Stimulated activated CD4-positive, alpha-beta T cell treated with anti-CD3 and anti-CD28 coated beads, Interleukin-1b, Interleukin-23, amount 100 ng/mL, for 1 hour (primary cell): ENCODE measurements at places on chromosomes 7 and 10.

DNA sequence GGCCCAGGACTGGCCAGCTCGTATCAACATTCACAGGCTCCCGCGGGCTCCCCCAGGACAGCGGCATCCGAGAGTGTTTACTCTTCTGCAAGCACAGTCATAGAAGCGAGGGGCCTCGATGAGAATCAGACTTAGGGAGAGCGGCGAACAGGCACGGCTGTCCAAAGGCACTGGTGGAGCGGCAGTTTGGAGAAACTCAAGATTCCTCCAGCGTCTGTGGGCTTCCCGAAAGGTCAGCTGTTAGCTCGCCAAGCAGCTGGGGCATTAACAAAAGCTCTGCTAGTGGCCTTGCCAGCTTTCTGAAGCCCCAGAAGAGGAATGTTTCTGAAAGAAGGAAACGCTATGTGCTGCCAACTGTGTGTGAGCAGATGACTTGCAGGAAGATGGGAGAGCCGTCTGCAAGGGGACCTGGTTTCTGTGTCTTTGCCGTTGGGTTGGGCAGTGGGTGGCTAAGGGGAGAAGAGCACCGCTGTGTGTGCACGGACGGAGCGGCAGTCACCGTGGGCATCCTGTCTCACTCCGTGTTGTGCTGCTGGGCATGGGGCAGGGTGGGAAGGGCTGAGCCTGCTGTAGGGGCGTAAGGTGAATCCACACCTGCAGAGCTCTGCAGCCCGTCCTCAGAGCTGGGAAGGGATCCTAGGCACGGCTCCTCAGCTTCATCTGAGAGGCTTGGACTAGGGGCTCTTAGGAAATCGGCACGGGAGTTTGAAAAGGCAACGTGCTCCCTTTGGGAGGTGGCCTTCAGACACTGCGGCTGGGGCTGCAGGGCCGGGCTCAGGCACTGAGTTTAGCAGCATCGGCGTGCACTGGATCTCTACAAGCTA is 42.1 kb downstream of the AMZ1 start:
- no peak for DNase-seq

- DNase-seq, result no peak
Measured at GRCh38 chr10:132868995-132869394, 73.4 kb downstream of the CFAP46 start.

GRCh38 chr7:112118581-112119566 is 87.3 kb downstream of the DOCK4 start:
- DNase-seq, result no peak

GRCh38 chr7:43569424-43569823 is 13.5 kb upstream of the STK17A start:
- DNase-seq, result no peak

- DNase-seq, result no peak
Measured at GRCh38 chr7:1945558-1945957, 275.5 kb downstream of the ELFN1 start.

- DNase-seq, result no peak
Measured at GRCh38 chr10:89799573-89799972, 98.2 kb downstream of the KIF20B start.

- no peak for DNase-seq
Measured at GRCh38 chr10:102040305-102041050, 15.5 kb downstream of the ARMH3 start.

- DNase-seq, result no peak
Measured at GRCh38 chr7:121480058-121480457, 84.0 kb upstream of the FAM3C start.

DNA sequence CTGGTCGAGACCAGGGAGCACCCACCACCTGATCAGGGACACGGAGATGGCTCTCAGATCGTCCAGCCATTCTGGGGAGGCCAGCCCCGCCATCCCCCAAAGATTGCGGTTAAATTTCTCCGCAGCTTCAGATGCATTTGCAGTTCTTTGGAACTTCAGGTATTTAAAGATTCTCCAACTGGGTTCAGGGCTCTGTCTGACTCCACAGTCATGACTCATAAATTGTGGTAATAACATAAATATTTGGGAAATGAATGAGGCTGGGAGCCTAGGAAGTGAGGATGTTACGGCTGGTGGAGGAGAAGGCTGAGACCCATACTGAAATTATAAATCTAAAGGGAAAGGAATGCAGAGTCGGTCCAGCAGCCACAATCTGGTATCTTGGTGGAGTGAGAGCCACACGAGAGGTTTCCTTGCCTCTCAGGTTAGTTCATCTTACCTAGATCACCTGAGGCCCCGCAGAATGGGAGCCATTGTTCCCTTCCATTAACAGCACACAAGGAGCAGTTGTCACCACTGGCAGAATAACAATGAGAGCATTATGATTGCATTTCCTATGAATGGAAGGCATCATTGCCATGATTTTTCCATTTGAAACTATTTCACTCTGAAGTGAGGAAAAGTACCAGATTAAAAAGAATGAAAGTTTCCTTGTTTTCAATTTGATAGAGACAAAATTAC is 26.7 kb upstream of the DNAJB6 start:
- DNase-seq, result no peak

- DNase-seq, result no peak
Measured at GRCh38 chr7:105648561-105649401, 67.5 kb upstream of the EFCAB10 start.
